Posterior cingulate gyrus (tissue), 11 donors: ENCODE measurements at places on chromosomes 6 and 20.

DNA sequence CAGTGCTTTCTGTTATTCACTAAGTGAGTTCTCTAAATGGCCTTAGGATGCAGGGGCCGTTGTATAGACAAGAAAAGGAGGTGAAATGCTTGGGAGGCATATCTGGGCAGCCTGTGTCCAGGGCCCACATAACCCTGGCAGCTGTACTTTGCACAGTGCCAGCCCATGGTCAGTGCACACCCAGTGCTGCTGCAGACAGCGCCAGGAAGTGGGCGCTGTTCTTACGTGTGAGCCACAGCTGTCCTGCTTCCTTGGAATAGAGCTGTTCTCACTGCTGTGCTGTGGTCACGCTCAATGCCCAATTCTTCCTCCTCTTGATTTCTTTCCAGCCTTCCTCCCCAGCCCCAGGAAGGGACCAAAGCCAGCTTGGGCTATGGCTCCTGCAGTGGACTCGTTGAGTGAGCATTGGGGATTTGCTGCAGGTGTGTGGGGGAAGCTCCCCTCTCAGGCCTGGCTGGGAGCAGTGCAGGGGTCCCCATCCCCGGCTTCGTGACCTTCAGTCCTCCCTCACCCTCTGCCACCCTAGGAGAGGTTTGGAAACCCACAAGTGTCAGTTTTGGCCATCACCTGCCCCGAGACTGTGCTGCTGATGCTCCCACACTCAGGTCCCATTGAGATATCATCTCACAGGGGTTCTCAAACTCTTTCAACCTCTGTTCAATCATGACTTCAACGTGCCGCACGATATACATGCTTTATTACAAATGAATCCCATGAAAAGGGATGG, 246.8 kb upstream of the EXOC2 start:
- DNase-seq = no peak

- no peak for DNase-seq
Observed at GRCh38 chr6:47701363-47701762, 3.0 kb downstream of the ADGRF4 start.

GRCh38 chr6:42431356-42431755, 20.4 kb downstream of the TRERF1 start:
- DNase-seq = no peak

GRCh38 chr6:27168586-27169443, 78.7 kb upstream of the PRSS16 start:
- DNase-seq = no peak

- no peak for DNase-seq
Observed at GRCh38 chr20:37144856-37145404, 34.2 kb upstream of the RPN2 start.

DNA sequence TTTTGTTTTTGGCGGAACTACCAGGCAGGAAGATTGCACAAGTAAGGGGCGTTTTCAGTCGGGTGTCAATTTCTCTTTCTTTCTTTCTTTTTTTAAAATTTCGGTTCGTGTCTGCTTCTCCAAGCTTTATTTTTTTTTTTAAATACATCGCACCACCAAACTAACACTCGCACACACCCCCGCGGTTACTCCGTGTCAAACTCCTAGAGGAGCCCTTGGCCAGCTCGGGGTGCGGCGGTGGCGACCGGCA, 338 bp downstream of the UTRN start:
- no peak for DNase-seq

DNA sequence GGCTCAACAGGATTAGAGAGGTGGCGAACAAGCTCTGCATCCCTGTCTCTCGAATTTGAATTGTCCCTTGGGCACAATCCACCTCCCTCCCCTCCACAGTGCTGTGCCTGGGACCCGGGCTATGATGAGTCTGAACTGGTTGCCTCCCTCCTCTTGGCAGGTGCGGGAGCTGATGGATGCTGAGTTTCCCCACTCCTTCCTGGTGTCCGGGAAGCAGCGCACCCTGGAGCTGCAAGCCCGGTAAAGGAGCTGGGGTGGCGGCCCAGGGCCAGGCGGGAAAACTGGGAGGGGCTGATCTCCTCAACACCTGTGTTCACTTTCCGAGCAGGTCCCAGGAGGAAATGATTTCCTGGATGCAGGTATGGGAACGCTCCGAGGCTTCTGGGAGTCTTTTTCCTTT, 14.9 kb downstream of the FGD2 start:
- no peak for DNase-seq

GRCh38 chr20:40294747-40295146, 394.3 kb downstream of the MAFB start:
- no peak for DNase-seq

- DNase-seq = peak; percentile 68
Observed at GRCh38 chr6:98847779-98848538, 13.6 kb downstream of the POU3F2 start.

DNA sequence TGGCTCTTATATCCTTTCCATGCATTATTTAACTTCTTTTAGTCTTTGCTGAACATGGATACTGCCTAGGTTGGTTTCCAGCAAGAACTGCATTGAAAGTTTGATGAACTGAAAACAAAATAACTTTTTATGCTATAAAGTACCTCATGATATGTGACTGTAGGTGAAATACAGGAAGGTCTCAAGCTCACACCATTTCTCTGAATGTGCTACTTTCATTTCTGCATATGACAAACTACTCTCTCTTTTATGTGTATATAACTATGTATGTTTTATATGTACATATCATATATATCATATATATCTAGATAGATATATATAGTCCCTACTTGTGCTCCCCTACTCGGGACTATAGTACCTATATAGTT, 65.9 kb downstream of the AIG1 start:
- no peak for DNase-seq

- no peak for DNase-seq
Observed at GRCh38 chr6:20148433-20148832, 63.8 kb downstream of the MBOAT1 start.

- DNase-seq = no peak
Observed at GRCh38 chr6:473768-474452, 82.4 kb downstream of the IRF4 start.

DNA sequence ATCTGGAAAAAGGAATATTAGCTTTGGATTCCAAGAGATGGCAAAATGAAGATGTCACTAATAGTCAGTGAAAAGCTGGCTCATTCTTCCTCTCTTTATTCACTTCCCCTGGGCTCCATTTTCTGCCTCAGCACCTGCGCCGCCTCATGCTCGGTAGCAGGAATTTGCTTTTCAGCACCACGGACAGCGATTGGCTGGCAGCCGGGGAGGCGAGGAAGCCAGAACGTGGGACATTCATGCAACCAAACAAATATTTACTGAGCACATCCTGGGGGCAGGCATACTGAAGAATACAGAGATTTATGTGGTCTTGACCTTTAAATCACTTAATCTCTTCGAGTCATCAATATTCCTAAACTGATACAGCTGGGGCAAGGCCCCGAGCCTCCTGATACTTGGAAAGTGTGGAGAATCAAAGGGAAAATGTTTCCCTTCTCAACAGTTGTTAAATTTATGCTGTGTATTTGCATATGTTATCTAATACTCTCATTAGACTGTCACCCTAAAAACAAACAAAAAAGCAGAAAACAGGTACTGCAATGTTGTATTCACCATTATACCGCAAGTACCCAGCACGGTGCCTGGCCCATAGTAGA, 12.1 kb upstream of the PDYN start:
- peak; percentile 45 for DNase-seq

- DNase-seq = no peak
Observed at GRCh38 chr20:46010491-46011391, 2.0 kb downstream of the MMP9 start.

DNA sequence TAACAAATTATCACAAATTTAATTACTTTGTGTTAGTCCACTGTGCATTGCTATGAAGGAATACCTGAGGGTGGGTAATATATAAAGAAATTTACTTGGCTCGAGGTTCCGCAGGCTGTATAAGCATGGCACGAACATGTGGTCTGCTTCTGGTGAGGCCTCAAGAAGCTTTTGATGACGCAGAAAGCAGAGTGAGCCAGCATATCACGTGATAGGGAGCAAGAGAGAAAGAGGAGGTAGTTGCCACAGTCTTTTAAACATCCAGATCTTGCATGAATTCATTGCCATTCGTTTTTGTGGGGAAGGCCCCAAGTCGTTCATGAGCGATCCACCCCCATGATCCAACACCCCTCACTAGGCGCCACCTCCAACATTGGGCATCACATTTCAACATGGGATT, 733.7 kb downstream of the GRIK2 start:
- no peak for DNase-seq

DNA sequence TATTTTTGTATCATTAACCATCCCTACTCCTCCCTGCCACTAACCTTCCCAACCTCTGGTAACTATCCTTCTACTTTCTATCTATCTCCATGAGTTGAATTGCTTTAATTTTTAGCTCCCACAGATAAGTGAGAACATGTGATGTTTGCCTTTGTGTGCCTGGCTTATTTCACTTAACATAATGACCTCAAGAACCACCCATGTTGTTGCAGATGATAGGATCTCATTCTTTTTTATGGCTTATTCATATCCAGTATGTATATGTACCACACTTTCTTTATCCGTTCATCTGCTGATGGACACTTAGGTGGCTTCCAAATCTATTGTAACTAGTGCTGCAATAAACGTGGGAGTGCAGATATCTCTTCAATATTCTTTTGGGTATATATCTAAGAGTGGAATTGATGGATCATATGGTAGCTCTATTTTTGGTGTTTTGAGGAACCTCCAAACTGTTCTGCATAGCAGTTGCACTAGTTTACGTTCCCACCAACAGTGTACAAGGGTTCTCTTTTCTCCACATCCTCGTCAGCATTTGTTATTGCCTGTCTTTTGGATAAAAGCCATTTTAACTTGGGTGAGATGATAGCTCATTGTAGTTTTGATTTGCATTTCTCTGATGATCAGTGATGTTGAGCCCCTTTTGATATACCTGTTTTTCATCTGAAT, 201.4 kb downstream of the ARHGAP18 start:
- DNase-seq = no peak

- DNase-seq = peak; percentile 67
Observed at GRCh38 chr6:46510651-46511050, 19.4 kb upstream of the RCAN2 start.

- no peak for DNase-seq
Observed at GRCh38 chr6:117469356-117469755, 13.1 kb upstream of the DCBLD1 start.

GRCh38 chr6:121237859-121238258, 96.4 kb downstream of the TBC1D32 start:
- no peak for DNase-seq

GRCh38 chr6:37174515-37175331, 4.8 kb downstream of the PIM1 start:
- DNase-seq = no peak

- DNase-seq = no peak
Observed at GRCh38 chr6:116572162-116572561, 858 bp downstream of the RWDD1 start.

DNA sequence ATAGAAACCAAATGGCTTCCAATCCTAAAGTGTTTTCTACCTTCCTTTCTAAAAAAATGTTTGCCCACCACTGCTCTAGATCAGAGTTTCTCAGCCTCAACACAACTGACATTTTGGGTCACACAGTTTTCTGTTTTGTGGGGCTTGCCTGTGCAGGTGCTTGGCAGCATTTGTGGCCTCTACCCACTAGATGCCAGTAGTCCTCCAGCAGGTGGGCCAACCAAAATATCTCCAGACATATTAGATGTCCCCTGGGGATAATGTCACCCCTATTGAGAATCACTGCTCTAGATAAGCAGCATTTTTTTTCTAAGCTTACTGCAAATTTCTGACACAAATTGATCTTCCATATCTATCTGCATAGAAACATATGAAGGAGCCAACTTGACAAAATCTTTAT, 26.3 kb upstream of the EPM2A start:
- DNase-seq = no peak

GRCh38 chr6:148200781-148201180, 141.9 kb upstream of the SASH1 start:
- DNase-seq = no peak

GRCh38 chr6:165632194-165632593, 30.8 kb downstream of the PDE10A start:
- no peak for DNase-seq

GRCh38 chr6:37704923-37705238, 7.2 kb upstream of the MDGA1 start:
- no peak for DNase-seq

DNA sequence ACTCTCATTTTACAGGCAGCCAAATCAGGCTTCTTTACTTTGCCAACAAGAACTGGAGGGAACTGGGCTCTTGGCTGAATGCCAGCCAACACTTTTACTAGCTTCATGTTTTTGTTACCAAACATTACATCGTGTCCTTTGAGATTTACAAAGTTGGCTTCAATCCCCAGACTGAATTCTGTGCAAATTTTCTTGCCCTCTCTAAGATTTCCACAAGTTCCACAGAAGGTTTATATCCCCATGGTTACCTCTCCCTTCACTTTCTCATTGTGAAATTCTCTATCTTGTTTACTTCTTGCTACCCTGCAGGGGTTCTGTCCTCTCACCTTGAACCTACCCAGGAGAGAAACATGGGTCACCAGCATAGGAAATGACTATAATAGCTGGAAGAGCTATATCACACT, 37.6 kb upstream of the PLCB1 start:
- DNase-seq = peak; percentile 76
